CD8-positive, alpha-beta T cell (primary cell): ENCODE measurements at places on chromosomes 6 and 20. TPM values are rescaled to one million over a fixed set of nuclear protein-coding genes. Genes with fewer than 3 reads are reported as not detected.

GRCh38 chr6:82862543-82862942 lies 203.1 kb downstream of the UBE3D start:
- no peak for DNase-seq

GRCh38 chr6:13992417-13993055 lies 67.8 kb downstream of the RNF182 start:
- DNase-seq = no peak

DNA sequence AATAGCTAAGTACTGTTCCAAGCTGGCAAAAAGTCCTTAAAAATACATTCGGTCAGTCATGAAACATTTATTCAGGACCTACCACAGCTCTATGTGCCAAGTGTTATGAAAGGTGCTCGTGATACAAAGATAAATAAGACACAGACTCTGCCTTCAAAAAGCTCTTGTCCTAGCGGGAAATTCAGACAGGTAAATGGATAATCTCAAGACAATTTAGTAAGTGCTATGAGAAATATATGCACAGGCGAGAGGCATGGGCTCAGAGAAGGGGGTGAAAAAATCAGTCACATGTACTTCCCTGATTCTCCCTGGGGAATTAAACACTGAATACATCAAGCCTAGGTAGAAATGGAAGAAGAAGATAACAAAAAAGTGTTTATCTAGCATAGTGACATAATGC lies 49.8 kb upstream of the HEY2 start:
- no peak for DNase-seq

- DNase-seq = no peak
These were observed 258.4 kb upstream of the MARCKS start for GRCh38 chr6:113598786-113599185.

GRCh38 chr6:110493253-110493800 lies 16.9 kb upstream of the SLC22A16 start:
- no peak for DNase-seq

GRCh38 chr6:168919470-168920179 lies 334.0 kb downstream of the THBS2 start:
- DNase-seq = no peak

The DNAH8 gene
- total RNA-seq = not detected

The SLC12A5 gene
- total RNA-seq = 1.4 TPM

DNA sequence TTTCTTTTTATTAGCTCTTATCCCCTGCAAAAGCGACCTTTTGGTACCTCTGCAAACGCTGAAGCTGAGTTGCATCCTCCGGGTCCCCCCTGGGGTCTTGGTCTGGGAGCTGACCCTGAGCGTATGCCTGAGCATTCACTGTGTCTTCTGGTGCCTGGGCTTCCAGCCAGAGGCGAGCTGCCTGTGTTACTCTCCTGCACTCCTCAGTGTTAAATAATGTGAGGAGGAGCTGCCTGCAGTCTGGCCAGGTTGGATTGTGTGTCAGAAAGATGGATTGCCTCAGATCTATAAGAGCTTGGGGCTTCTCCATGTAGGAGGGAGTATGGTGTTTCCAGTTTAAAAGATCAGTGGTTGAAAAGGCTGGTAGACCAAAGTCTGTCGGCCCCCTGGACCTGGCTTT lies 8.7 kb upstream of the GMPR start:
- no peak for DNase-seq
